ENCODE measurements at places on chromosomes 1 and 21.

GRCh38 chr1:36239941-36240637 lies 15.8 kb downstream of the THRAP3 start:
- DNase-seq: no peak

- no peak for DNase-seq
These were observed 102.3 kb downstream of the TMEM53 start for GRCh38 chr1:44571712-44572571.

DNA sequence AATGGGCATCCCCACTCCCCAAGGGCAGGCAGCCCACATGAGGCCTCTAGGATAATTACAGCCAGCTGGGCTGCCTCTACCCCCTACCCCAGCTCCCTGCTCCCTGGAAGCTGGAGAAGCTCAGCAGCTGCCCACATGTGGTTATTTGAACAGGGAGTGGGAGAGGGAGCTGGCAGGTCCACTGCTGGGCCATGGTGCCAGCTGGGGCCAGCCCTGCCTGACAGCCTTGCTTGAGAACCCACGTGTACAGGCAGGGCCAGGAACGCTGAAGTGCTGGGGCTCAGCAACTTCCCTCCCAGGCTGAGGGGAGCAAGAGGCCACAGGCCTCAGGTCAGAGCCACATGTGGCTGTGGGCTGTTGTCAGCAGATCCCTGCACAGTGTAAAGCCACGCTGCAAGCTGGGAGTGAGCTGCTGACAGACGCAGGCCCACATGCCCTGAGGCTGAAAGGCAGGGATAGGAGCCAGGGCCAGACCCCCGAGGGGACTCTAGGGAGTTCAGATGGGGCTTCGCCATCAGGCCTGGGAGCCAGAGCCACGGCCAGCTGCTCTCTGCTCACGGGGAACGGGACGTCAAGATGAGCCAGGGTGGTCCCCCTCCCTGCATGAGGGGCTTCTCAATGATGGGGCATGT lies 129.0 kb downstream of the SYF2 start:
- DNase-seq: no peak

DNA sequence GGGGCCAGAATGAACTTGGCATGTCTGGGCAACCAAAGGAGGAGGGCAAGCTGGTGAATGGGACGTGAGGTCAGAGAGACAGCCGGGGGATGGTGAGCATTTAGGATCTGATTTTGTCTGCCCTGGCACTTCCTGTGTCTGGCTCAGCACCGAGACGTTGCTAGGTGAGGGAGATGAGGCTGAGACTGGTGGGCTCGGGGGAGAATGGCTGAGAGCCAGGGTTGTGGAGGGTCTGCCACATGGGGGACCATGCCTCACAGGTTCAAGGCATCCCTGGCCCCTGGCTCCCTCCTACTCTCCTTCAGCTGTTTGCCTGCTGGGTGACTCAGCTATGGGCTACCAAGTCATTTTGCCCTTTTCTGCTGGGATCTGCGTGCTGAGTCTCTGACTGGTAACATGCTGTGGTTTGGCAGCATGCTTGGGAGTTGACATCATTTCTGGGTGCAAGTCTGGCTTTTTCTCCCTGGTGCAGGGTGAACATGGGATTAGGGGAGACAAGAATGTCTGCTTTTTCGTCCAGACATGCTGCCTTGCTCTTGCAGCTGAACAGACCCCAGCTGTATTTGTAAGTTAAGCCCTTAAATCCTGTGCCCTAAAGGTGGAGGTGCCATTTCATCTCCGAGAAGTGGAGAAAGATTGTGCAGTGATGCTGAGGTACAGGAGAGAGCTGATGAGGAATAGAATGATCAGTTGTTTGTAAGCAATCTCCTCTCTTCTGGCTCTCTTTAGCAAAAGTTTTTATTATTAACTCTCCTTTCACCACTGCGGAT lies 17.6 kb downstream of the GALNT2 start:
- DNase-seq: no peak

GRCh38 chr1:88327391-88328267 lies 356.4 kb upstream of the PKN2 start:
- DNase-seq: no peak

- no peak for DNase-seq
These were observed 4.3 kb downstream of the RAB25 start for GRCh38 chr1:156065212-156065611.

DNA sequence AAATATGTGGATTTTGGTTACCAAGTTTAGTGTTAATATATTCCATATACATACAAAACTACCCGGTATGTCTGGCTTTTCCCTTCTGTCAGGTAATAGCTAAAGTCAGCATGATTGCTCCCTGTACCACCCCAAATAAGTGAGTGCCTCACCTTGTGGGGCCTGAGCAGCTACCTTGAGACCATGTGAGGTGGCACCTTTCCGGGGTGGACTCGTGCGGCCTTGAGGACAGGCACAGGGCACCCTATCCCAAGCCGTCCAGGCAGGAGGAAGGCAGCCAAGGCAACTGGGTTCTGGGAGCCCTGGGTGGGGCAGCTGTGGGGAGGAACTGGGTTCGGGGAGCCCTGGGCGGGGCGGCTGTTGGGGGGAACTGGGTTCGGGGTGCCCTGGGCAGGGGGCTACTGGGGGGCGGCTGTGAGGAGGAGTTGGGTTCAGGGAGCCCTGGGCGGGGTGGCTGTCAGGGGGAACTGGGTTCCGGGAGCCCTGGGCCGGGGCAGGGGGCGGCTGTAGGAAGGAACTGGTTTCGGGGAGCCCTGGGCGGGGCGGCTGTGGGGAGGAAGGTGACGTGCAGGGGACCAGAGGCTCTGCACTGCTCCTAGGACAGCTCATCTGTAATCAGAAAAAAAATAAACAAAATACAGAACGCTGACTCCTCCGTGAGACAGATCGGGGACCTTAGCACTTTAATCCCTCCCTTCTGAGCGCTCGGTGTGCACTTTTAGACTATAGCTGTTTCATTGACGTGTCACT lies 63.3 kb downstream of the POFUT2 start:
- DNase-seq: no peak

DNA sequence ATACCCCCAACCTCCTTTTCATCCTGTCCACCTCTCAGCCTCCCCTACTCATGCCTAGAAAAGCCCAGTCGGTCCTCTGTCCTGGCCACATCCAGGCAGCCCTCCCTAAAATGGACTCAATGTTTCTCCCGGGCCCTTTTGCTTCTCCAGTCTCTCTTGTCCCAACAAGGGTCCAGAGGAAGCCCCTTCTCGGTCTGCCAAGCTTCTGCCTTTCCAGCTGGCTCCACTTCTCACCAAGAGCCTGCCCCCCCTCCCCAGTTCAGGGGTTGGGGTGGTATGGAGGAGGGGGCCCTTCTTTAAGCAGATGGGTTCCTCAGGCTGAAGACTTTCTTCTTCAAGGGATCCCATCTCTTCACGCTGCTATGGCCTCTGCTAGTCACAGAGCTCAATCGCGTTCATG lies 23.9 kb downstream of the RAB7B start:
- DNase-seq: no peak

DNA sequence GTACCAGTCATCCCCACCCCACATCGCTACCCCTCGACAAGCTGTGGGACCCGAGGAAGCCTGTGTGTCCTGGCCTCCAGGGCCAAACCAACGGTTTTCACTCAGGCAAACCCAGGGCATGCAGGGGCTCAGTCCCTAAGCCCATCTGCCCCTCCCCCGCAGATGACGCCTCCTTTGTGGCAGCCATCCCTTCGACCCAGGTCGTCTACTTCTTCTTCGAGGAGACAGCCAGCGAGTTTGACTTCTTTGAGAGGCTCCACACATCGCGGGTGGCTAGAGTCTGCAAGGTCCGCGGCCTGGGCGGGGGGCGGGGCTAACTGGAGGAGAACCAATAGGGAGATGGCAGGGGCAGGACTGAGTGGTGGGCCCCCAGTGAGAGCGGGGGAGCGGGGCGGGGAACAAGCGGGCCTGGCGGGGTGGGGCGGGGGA lies 7.4 kb downstream of the SEMA4A start:
- DNase-seq: no peak

GRCh38 chr1:23799570-23800399 lies 769 bp downstream of the GALE start:
- DNase-seq: no peak

DNA sequence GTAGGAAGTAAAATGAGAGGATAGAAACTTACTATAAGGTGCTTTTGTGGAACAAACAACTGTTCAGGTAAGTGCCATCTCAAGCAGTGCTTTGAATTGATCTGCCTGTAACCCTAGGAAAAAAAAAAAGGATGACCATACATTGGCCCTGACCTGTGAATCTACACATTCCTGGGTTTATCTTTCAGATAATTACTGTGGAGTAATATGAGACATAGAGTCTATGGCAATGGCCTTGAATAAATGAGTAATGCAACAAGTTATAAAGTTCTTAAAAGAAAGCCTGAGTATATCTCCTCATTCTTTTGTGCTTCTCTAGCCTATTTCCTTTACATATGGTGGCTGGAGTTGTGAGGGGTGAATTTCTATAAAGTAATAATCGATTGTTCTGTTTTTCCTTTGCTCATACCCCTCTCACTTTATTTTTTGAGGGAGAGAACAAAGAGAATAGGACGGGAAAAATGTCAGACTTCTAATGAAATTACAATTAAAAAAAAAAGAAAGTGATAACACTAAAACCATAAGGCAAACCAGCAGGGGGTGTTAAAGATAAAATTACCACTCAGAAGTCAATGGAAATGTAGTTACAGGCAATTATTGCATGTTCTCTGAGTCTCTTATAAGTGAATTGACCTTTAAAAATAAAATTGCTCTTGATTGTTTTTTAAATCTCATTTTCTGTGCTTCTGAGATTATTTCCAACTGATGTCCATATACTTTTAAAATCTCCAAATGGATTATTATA lies 12.4 kb upstream of the ATP1A1 start:
- no peak for DNase-seq

- DNase-seq: no peak
These were observed 20.4 kb downstream of the PSMB4 start for GRCh38 chr1:151419819-151420218.

DNA sequence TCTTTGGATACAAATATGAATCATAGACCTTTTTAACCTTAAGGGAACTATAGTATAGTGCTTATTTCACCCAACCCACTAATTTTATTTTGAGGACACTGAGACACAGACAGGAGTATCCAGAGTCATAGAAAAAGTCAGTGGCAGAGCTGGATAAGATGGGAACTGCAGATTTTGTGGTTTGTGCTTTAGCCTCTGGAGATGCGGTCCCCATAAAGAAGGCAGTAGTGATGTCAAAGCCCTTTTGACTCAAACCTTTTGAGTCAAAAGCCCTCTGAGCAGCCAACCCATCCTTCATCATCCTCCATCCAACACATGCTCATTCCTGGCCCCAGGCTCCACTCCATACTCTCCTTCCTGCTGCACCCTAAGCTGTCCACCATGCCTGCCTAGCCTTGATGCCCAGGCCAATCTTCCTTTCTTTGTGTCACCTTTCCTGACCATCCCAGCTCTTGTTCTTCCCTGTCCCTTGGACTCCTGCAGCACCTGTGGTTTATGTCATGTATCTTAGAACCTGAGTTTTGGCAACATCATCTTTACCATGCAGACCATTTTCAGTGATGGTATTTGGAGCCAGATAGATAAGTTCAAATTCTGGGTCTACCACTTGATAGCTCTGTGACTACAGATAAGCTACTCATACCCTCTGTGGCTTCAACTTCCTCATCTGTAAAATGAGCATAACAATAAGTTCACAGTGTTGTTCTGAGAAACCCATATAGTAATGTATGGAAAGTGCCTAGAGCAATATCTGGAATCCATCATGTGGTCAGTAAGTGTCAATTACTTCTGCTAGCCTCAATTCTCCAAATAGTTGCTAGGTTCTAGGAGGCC lies 20.1 kb downstream of the SLAMF1 start:
- no peak for DNase-seq

- no peak for DNase-seq
These were observed 16.7 kb downstream of the LURAP1 start for GRCh38 chr1:46219551-46220520.

Data from vagina (tissue), 2 donors.